ENCODE measurements at places on chromosomes 4 and X.
A peak's percentile ranks its signal among the peaks of the same experiment; 100 is the strongest.

- no peak for DNase-seq
These were observed 50.6 kb upstream of the STARD8 start for GRCh38 chrX:68596871-68597270.

DNA sequence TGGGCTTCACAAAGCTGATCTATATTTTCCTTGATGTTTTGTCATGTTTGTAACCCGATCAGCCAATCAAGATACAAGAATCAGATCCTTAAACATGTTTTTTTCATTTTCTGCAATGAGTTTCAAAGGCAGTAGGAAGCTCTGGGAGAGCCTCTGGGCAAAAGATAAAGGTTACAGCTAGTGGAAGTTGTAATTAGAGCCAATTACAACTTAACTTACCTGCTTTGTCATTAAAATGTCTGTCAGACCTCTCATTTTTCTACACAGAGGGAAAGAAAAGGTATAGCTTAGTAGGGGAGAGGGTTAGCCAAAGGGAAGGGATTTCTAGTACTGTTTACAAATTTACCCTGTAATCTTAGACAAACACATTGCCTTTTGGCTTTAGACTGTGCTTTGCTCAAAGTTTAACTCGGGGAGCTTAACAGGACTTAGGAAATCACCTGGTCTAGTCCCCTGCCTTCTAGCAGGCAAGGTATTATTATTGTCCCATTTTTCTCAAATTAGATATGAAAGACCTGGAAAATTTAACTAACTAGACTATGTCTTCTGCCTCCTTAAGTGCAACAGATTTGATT is 55.8 kb downstream of the FGF16 start:
- DNase-seq: no peak

DNA sequence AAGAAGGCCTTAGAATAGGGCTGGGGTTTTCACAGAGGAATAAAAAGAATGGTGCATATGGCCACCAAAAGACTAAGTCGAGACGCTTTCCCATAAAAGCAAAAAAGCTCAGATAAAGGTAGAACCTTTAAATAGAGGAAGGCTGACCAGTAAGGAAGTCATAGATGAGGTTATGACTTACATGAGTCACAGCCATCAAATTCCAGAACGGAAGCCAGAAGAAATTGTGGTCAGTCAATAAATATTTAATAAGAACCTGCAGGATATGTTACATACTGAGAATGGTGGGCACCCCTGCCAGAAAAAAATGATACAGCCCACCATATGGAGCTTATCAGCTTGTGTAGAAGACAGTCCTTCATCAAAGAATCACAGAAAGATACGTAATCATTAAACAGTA is 120.1 kb downstream of the MANBA start:
- DNase-seq: peak; percentile 69

DNA sequence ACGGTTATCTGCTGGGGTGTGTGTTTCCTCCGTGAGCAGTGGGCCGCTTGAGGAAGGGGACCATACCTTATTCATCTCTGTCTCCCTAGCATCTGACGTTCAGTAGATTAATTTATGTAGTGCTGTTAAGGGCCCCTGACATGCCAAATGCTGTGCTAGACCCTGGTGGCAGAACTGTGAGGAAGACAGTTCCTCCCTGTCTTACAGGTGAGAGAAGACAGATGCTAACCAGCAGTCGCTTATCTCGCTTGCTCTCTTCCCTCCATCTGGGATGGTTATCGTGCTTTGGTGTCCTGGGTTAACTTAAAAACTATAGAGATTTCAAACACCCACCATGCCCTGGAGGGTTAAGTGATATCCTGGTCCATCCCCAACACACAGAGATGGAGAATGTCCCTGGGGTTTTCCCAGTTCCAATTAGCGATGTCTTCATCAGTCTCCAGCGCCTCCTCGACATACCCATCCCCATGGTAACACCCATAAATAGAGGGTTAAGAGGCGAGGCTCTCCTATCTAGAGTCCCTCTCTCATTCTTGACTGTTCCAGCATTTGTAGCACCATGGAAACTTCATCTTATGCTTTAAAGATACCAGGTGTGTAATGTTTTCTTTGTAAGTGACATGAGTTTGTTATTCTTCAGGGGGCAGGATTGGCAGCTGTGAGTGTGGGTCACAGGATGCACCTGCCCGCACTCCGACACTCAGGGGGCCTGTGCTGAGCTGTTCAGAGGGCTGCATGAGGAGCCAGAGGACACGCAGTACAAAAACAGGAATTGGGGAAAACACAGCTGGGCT is 135.2 kb downstream of the STK32B start:
- DNase-seq: no peak

DNA sequence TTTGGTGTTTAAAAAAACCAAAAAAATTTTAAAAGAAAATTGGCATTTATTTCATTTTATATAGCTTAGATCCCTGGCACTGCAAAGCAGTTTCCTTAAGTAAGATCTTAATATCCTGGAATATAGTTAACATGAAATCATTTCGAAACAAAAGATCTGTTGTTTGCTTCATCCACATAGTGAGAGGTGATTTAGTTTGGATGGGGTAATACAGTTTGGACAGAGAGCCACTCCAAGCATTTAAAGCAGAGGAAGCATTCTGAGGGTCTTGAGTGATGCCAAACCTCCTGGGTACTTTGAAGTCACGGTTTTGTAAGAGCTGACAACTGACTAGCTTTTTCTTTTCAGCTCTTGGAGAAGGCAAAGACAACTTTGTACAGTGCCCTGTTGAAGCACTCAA is 28.7 kb downstream of the NOCT start:
- DNase-seq: no peak

DNA sequence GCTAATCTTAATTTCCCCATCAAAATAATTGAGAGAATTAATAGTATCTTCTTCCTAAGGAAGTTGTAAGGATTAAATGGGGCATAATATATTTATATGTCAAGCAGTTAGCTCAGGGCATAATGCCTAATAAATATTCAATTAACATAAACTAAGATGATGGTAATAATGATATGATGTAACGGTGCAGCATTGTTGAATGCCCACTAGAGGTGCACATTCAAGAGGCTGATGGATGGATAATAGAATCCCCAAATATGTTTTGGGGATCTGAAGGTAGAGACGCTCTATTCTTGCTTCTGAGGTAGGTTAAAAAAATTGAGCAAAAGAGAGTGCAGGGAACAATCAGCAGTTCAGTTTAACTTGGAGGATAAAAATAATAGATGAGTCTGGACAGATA is 37.1 kb downstream of the ATOH1 start:
- DNase-seq: no peak

DNA sequence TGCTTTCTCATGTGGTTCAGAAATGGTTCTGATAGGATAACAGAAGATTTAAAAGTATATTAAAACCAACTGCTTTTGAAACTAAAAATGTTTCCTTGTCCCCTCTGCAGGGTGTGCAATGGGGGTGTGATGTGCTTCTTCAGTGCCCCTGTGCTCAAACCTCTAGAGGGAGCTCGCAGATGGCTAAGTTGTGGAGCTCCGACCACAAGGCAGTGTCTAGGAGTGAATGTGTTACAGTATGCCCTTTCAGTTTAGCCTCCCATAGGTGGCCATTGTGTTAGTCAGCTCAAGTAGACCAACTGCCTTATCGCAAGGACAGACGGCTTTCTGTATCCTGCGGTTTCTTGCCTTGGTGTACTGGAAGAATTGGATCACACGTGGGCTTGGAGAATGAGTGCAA is 130.5 kb downstream of the TENT5D start:
- DNase-seq: peak; percentile 12

DNA sequence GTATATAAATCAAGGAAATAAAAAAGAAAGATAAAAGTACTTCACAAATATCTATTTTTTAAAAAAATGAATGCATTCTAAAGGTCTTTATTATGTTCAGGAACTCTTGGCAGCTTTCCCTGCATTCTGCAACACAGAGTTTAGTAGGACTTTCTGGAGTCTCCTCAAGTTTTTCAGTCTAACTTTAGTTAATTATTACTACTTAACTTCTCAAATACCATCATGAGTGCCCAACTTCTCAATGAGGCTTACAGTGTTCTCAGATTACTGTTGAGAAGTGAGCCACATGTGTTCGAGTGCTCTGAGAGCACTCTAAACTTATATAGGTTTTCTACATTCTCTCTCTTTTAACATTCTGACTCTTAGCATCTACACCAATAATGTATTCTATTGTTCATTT is 1852.9 kb upstream of the PCDH10 start:
- peak; percentile 7 for DNase-seq

GRCh38 chrX:16797358-16797757 is 11.1 kb downstream of the TXLNG start:
- DNase-seq: no peak

DNA sequence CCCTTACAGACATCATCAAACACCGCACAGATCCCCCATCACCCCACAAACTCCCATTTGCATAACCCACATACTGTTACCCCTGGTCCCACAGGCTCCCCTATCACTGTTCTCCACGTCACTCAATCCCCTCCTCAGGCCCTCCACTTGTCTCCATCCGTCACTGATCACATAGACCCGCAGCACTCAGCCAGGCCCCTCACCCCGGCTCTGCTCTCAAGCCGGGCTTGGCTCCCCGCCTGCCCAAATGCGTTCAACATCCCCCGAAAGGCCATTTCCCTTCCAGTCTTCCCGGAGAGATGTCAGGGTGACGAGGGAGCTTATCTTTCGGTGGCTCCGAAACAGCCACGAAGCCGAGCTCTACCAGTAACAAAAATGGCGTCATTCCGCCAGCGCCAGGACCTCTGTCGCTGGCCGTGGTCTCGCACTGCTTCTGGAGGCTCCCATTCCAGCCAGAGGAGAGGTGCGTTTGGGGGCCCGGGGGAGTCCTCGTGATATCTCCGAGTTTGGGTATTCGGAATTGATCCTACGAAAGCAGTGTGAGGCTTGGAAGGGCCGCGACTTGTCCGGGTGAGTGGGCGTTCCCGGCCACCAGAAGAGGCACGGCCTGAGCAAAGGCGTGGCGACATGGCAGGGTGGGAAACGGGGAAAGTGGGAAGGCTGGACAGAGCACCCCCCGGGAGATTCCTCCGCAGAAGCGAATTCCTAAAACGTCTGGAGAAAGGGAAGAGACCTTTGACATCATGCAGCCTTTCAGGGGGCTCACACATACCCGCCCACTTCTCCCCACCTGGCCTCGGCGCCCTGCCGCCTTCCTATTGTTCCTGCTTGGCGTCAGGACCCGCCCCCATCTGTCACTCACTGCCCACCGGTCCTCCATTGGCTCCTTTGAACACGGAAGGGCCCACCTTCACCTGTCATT is at the start of gene ZNF630:
Gene ZNF630 (minus strand): TSS at position 577 of the 922 bp plus-strand sequence. CDS start 4,754 bp downstream, outside the sequence.
- peak; percentile 71 for DNase-seq

GRCh38 chr4:48017108-48017571 is 568 bp downstream of the NIPAL1 start:
- peak; percentile 88 for DNase-seq

- no peak for DNase-seq
These were observed 994.9 kb upstream of the SLIT2 start for GRCh38 chr4:19256823-19257222.

GRCh38 chr4:169720529-169720928 is 37.2 kb downstream of the HPF1 start:
- no peak for DNase-seq

- DNase-seq: no peak
These were observed 27.8 kb upstream of the LIMCH1 start for GRCh38 chr4:41510179-41510578.

GRCh38 chrX:68705986-68706385 is 58.5 kb downstream of the STARD8 start:
- DNase-seq: no peak

DNA sequence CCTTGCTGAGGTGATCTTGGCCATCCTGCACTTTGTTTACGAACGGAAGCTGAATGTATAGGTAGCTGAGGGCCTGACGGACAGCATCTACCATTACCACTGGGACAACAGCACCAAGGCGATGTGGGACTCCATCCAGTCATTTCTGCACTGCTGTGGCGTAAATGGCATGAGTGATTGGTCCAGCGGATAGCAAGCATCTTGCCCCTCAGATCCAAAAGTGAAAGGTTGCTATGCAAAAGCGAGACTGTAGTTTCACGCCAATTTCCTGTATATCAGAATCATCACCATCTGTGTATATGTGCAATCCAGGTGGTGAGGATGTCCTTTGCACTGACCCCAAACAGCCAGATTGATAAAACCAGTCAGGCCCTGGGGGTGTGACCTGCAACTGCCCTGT is 4.2 kb upstream of the PYURF start:
- DNase-seq: no peak

DNA sequence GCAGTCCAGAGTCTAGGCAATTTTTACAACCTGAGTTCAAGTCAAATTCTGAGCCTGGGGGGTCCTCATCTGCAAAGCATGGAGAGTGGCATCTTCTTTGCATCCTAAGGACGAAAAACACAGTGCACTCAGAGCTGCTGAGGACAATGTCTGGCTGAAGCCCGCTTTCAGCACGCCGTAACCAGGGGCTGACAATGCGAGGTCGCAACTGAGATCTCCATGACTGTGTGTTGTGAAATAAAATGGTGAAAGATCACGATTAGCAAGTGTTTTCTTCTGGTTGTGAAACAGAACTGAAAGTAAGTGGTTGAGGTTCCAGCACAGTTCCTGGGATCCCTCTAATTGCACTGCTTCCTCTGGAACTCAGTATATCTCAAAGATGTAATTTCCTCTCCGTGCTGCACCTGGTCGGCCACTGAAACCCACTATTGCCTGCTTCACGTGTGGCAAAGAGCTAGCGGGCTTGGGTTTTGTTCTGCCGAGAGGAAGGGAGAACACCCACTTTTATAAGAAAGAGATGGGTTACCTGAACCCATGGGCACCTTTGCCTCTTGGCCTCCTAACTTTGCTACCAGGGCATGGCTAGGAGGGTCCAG is 7.7 kb upstream of the F11 start:
- DNase-seq: no peak

DNA sequence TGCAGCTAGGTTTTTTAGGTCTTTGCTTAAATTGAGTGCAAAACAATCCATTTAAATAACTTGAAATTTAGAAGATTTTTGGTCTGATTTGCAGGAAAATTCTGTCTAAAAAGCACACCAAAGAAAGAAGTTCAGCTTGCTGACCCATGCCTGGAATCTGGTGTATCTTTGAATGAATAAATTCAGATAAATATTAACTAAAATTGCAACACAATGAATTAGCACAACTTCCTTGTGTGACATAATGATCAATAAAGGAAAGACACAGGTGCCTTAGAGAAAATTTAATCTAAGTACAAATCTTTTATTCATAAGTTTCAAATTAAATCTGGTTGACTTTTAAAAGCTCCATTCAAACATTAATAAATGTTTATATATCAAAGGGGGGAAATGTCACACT is 791.5 kb upstream of the LCORL start:
- DNase-seq: peak; percentile 19

- DNase-seq: no peak
These were observed 306.8 kb upstream of the ANXA10 start for GRCh38 chr4:167785523-167785922.

- no peak for DNase-seq
These were observed 19.4 kb downstream of the MTMR1 start for GRCh38 chrX:150712619-150713018.

DNA sequence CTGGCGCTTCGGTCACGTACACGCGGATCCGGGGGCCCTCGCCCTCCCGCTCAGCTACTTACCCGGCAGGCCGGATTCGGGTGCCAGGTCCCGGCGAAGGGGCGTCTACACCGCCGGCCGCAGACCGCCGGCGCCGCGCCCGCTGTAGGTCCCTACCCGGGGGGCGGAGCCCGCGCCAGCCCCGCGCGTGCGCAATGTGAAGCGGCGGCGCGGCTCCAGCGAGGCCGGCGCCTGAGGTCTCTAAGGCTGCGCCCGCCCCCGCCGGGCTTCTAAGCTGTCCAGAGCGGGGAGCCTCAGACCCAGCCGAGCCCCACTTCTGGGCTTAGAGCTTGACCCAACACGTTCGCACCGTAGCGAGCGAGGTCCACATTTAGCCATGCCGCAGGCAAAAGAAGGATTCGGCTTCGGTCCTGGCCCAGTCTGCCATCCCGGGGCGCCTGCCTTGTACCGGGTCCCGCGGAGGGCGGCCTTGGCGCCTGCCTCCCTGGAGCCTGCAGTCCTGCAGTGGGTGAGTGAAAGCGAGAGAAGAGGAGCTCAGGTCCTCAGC is at the start of gene ZNF518B:
Gene ZNF518B (minus strand): TSS at position 172 of the 547 bp plus-strand sequence. CDS start 11,098 bp downstream, outside the sequence.
- DNase-seq: peak; percentile 56
